CD8-positive, alpha-beta memory T cell (primary cell): ENCODE measurements at places on chromosomes 3 and 15. TPM values are rescaled to one million over a fixed set of nuclear protein-coding genes. Genes with fewer than 3 reads are reported as not detected.

GRCh38 chr15:101604124-101604874 lies 47.9 kb downstream of the TM2D3 start:
- no peak overlapping the region for H3K27ac ChIP-seq
- H3K4me3 ChIP-seq, result no peak overlapping the region
- peaks cover 4% of the 10 kb centered on the region for H3K27me3 ChIP-seq
- H3K36me3 ChIP-seq, result no peaks in the 10 kb centered on the region
- no peak for DNase-seq

- H3K4me1 ChIP-seq, result no peaks in the 10 kb centered on the region
- no peak for DNase-seq
- H3K36me3 ChIP-seq, result no peaks in the 10 kb centered on the region
- H3K27ac ChIP-seq, result no peak overlapping the region
- no peak overlapping the region for H3K4me3 ChIP-seq
- H3K27me3 ChIP-seq, result no peaks in the 10 kb centered on the region
These were observed 356.6 kb upstream of the GRM7 start for GRCh38 chr3:6504347-6504746.

DNA sequence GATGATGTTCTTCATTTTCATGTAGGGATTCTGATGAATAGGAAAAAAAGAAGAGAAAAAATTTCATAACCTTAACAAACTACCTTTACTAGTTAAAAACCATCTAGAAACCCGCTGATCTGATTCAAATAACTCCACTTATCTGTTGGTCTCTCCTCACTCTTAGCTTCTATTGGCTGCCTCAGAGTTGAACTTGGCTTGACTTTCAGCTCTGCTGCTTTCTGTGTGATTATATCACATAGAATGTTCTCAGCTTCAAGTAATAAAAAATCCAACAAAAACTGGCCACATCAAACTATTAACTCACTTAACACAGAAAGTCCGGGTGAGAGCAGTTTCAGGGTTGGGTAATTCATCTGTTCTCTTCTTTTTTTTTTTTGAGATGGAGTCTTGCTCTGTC lies 126.8 kb upstream of the RASGRP1 start:
- no peaks in the 10 kb centered on the region for H3K27me3 ChIP-seq
- no peak overlapping the region for H3K27ac ChIP-seq
- no peaks in the 10 kb centered on the region for H3K36me3 ChIP-seq
- H3K4me3 ChIP-seq, result no peak overlapping the region

- H3K27ac ChIP-seq, result no peak overlapping the region
- H3K36me3 ChIP-seq, result no peaks in the 10 kb centered on the region
- no peaks in the 10 kb centered on the region for H3K27me3 ChIP-seq
- H3K4me3 ChIP-seq, result peak overlapping the region; percentile 54
- no peak for DNase-seq
- H3K4me1 ChIP-seq, result peaks cover 55% of the 10 kb centered on the region
These were observed 12.1 kb downstream of the WNT7A start for GRCh38 chr3:13867732-13868131.

DNA sequence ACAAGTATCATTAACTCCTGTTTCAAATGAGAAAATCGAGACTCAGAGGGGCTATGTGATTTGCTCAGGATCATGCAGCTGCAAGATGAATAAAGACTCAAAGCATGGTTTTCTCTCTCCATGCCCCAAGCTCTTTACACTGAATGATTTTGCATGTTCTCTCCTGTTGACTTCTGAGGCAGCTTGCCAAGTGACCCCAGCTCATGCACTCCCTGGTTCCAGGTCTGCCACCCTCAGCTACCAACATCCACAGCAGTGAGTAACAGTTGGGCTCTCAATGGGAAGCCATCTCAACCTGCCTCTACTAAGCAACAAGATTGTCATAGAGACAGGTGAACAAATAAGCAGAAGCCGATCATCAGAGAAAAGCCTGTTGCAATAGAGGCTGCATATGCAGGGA lies 116.9 kb upstream of the GADL1 start:
- no peak for DNase-seq
- H3K4me3 ChIP-seq, result no peak overlapping the region
- H3K27me3 ChIP-seq, result no peaks in the 10 kb centered on the region
- no peak overlapping the region for H3K27ac ChIP-seq
- no peaks in the 10 kb centered on the region for H3K36me3 ChIP-seq

NANOGP8 gene
- not detected for total RNA-seq

DNA sequence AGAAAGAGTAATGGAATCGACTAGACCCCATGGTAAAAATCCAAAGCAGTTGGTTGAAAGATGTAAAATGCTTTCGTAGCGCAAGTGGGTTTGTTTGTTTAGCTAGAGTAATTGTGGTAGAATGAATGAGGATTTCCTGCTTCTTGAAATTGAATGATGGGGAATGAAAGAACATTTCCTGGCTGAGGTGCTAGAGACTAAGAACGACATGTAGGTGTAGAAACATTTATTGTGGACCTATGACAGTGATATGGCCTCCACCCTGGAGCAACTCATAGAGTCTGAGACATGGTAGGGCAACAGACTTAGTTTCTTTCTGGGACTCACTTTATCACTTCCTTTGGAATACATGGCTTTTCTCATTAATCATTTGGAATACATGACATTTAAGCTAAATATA lies 467.6 kb upstream of the CFAP20DC start:
- H3K36me3 ChIP-seq, result no peaks in the 10 kb centered on the region
- H3K4me3 ChIP-seq, result no peak overlapping the region
- no peaks in the 10 kb centered on the region for H3K4me1 ChIP-seq
- no peaks in the 10 kb centered on the region for H3K27me3 ChIP-seq

DNA sequence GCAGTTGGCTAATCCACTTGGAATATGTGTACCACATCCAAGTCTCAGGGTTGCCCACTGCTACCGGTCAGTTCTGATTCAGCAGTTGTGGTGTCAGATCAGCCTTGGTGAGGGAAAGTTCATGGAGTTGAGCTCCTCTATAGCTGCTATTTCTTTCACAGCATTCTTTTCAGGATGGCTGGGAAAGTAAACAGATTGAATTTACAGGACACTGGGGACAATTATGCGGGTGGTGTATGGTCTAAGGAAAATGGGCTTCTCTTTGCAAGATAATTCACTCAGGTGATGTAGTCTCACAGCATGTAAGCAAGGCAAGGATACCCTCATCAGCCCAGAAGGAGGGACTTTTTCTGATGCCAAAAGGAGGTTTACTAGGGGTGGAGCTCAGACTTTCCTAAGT lies 249.9 kb downstream of the DOCK3 start:
- no peak overlapping the region for H3K4me3 ChIP-seq
- H3K27ac ChIP-seq, result no peak overlapping the region
- H3K4me1 ChIP-seq, result no peaks in the 10 kb centered on the region
- no peaks in the 10 kb centered on the region for H3K27me3 ChIP-seq

DNA sequence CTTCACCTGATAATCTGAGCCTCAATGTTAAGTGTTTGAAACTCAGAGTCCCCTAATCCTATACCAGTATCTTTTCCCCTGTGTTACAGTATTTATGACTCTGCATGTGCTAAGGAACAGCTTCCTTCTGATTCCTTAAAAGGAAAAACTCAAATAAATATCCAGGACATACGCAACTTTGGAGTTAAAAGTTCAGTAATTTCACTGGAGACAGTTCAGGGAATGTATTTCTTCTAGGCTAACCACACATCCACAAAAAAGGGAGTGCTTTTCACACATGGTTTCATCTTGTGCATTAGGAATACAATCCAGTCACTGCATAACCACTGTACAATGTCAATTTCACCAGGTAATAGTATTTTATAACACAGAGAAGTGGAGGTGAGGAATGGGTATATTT lies 31.0 kb downstream of the PGBD4 start:
- H3K4me1 ChIP-seq, result no peaks in the 10 kb centered on the region
- no peaks in the 10 kb centered on the region for H3K27me3 ChIP-seq
- DNase-seq, result no peak
- no peak overlapping the region for H3K4me3 ChIP-seq

DNA sequence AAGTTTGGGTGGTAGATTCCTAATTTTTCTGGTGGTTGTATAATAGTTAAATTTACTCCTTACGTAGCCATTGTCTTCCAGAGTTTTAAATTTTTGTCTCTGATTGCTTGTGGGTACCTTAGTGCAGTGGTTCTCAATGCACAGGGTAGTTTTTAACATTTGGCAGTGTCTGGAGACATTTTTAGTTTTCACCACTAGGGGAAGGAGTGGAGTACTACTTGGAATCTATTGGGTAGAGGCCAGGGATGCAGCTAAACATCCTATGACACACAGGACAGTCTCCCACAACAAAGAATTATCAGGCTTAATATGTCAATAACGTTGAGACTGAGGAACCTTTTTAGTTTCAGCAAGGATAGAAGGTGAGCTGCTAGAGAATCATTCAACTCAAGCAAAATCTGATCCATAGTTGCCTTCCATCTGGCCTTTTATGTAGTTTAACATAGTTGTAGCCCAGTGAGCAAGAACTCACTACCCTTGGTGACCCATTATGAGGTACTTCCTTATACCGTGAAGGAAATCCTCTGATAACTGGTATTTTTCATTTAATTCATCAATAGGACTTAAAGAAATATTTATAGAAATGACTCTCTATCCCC lies 8.6 kb upstream of the STX19 start:
- no peak for DNase-seq
- no peaks in the 10 kb centered on the region for H3K36me3 ChIP-seq
- H3K27me3 ChIP-seq, result no peaks in the 10 kb centered on the region
- no peak overlapping the region for H3K27ac ChIP-seq
- H3K4me3 ChIP-seq, result no peak overlapping the region

GRCh38 chr3:31265646-31266428 lies 266.9 kb upstream of the STT3B start:
- no peaks in the 10 kb centered on the region for H3K27me3 ChIP-seq
- H3K4me3 ChIP-seq, result no peak overlapping the region
- no peak for DNase-seq
- H3K27ac ChIP-seq, result no peak overlapping the region
- H3K4me1 ChIP-seq, result no peaks in the 10 kb centered on the region

- H3K27ac ChIP-seq, result no peak within 1 kb of the TSS
- no peaks in the 10 kb centered on the region for H3K36me3 ChIP-seq
- H3K4me3 ChIP-seq, result no peak within 1 kb of the TSS
- H3K4me1 ChIP-seq, result no peaks in the 10 kb centered on the region
These were observed at the start of gene SEMA6D for GRCh38 chr15:47717036-47717612. Gene SEMA6D, plus strand, starts transcription at chr15:47717505. Its CDS starts 42,294 bp downstream, at chr15:47759799.

GRCh38 chr15:98937413-98938104 lies 70.0 kb downstream of the PGPEP1L start:
- H3K27me3 ChIP-seq, result no peaks in the 10 kb centered on the region
- no peak overlapping the region for H3K27ac ChIP-seq
- no peak for DNase-seq
- H3K4me3 ChIP-seq, result no peak overlapping the region

GRCh38 chr3:194937144-194937543 lies 251.5 kb downstream of the FAM43A start:
- no peaks in the 10 kb centered on the region for H3K36me3 ChIP-seq
- H3K27me3 ChIP-seq, result no peaks in the 10 kb centered on the region
- no peaks in the 10 kb centered on the region for H3K4me1 ChIP-seq
- H3K4me3 ChIP-seq, result no peak overlapping the region

- no peaks in the 10 kb centered on the region for H3K4me1 ChIP-seq
- DNase-seq, result no peak
These were observed 128.7 kb downstream of the SCAPER start for GRCh38 chr15:76776480-76776879.

SCN5A gene
- total RNA-seq, result 0.47 TPM

DNA sequence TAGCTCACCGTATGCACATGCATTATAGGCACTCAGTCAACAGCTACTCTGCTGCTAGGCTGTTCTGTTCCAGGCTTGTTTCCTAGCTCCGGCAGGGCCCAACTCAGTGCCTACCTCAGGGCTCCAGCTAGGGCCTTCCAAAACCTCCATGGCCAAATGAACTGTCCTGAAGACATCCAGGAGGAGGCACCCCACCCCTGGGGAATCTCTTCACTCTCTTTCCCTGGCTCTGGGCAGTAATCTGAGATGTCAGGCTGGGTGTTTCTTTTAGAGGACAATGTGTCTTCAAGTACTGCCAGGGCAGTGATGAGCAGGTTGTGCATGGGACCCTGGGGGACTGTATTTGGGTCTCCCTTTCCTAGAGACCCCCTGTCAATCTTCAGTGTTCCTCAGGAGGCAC lies 38.3 kb upstream of the TPM1 start:
- no peaks in the 10 kb centered on the region for H3K36me3 ChIP-seq
- no peak overlapping the region for H3K4me3 ChIP-seq
- no peak overlapping the region for H3K27ac ChIP-seq
- DNase-seq, result no peak
- no peaks in the 10 kb centered on the region for H3K4me1 ChIP-seq

DNA sequence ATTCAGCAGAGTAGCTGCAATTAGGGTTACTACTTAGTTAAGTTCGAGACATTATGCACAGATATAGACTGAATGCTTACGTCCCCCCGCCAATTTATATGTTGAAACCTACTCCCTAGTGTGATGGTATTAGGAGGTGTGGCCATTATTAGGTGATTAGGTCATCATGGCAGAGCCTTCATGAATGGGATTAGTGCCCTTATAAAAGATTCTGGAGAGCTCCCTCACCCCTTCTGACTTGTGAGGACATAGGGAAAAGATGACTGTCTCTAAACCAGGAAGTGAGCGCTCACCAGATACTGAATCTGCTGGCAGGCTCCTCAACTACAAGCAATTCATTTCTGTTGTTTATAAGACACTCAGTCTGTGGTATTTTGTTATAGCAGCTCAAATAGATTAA lies 25.6 kb upstream of the TEX9 start:
- H3K27ac ChIP-seq, result no peak overlapping the region
- no peaks in the 10 kb centered on the region for H3K27me3 ChIP-seq
- no peak overlapping the region for H3K4me3 ChIP-seq

PSTPIP1 gene
- total RNA-seq, result 123 TPM

DNA sequence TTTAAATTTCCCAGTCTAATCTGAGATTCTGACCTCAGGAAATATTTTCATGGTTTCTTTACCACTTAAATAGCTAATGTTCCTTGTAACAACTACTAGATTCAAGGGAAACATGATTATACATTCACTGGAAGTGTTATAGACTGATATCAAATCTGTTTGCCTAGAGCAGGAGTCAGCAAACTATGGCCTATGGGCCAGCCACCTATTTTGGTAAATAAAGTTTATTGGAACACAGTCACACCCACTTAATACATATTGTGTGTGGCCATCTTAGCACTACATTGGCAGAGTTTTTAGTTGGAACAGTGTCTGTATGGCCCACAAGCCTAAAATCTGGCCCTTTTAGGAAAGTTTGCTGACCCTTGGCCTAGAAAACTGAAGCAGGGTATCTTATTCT lies 50.1 kb downstream of the GLCE start:
- no peak overlapping the region for H3K4me3 ChIP-seq
- H3K27me3 ChIP-seq, result no peaks in the 10 kb centered on the region
- H3K4me1 ChIP-seq, result no peaks in the 10 kb centered on the region
- H3K27ac ChIP-seq, result no peak overlapping the region
- no peaks in the 10 kb centered on the region for H3K36me3 ChIP-seq

DNA sequence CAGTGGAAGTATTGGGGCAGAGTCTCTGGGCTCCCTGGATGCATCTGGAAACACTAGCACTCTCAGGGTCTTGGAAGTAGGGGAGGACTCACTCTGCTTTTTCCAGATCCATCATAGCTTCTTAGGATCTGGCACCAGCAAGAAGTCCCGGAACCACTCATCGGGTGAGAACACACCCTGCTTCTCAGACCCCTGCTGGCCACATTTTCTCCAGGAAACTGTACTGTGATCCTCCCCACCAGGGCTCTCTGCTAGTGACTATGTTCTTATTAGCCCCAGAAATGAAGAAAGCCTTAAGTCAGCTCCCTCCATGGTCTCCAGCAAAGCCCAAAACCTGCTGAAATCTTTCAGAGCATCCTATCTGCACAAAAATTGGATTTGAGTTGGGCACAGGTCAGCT lies 197.3 kb upstream of the GADL1 start:
- no peak overlapping the region for H3K4me3 ChIP-seq
- no peaks in the 10 kb centered on the region for H3K36me3 ChIP-seq
- H3K27me3 ChIP-seq, result no peaks in the 10 kb centered on the region
- no peak overlapping the region for H3K27ac ChIP-seq
- DNase-seq, result no peak

ZBTB11 gene
- 29.7 TPM for total RNA-seq

- H3K4me3 ChIP-seq, result no peak overlapping the region
- H3K4me1 ChIP-seq, result no peaks in the 10 kb centered on the region
- no peak for DNase-seq
- H3K27me3 ChIP-seq, result no peaks in the 10 kb centered on the region
These were observed 18.6 kb upstream of the DNAAF4 start for GRCh38 chr15:55526559-55527036.
